T-helper 1 cell treated with Interleukin-12 subunit alpha and Interleukin-12 subunit beta and Interleukin-4 antibody, amounts not matched to agents 30 ng/mL and 1 ng/mL, for 36 hours (primary cell): ENCODE measurements at places on chromosomes 3 and 15. TPM values are rescaled to one million over a fixed set of nuclear protein-coding genes. Genes with fewer than 3 reads are reported as not detected.

The GOLGA6L10 gene
- 0.24 and 0.37 TPM in 2 replicates for total RNA-seq

The KIF7 gene
- total RNA-seq, result 0.44 and 0.71 TPM in 2 replicates

The EPM2AIP1 gene
- total RNA-seq, result 16.8 and 21.8 TPM in 2 replicates

The SLC2A2 gene
- total RNA-seq, result not detected in 2 replicates

The RLBP1 gene
- total RNA-seq, result not detected in 2 replicates

The CGNL1 gene
- not detected in 2 replicates for total RNA-seq

The DTWD1 gene
- total RNA-seq, result 16.9 and 20.9 TPM in 2 replicates

The GOLGA6D gene
- not detected in 2 replicates for total RNA-seq

The ATG7 gene
- 36.7 and 41.7 TPM in 2 replicates for total RNA-seq

The CACNA1D gene
- 0.41 and 1.3 TPM in 2 replicates for total RNA-seq

The COMMD2 gene
- 34.2 and 35.8 TPM in 2 replicates for total RNA-seq

The SLC28A2 gene
- not detected in 2 replicates for total RNA-seq

The RASGRP1 gene
- 224 and 230 TPM in 2 replicates for total RNA-seq

The CNTN4 gene
- not detected in 2 replicates for total RNA-seq

The ITGB5 gene
- total RNA-seq, result 0.59 and 0.73 TPM in 2 replicates

The CASR gene
- total RNA-seq, result not detected in 2 replicates

The GOLGA6L7 gene
- total RNA-seq, result not detected in 2 replicates

The ALCAM gene
- 12.5 and 12.7 TPM in 2 replicates for total RNA-seq

The ITIH1 gene
- not detected in 2 replicates for total RNA-seq
